Kasumi-1 (cell line): ENCODE measurements at places on chromosomes 4 and X.

DNA sequence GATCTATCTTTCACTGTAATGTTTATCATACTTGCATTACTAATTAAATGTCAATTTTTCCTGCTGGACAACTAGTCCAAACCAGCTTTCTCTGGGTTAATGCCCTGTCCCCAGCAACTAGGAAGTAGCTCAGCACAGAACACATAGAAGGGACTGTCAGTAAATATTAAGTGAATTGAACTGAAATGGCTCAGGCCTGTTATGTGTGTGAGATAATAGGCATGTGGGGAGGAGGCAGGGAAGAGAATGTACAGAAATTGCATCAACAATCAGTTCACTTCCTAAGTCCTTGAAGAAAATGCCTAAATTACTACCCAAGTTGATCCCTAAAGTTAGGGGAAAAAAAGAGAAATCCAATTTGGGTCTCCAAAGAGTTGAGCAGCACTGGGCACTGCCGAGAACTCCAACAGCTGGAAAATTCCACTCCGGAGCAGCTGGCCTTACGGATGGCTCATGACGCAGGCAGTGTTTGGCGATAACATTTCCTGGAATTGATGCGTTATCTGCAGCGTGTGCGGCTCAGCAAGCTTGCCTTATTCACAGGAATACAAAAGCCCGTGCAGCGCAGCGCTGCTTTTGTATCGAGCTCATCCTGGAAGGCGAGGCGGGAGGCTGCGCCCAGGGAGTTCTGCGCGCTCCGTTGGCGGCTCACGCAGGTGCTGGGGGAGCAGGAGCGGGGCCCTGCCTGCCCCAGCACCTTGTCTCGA is 297.3 kb upstream of the LCORL start:
- DNase-seq = no peak

GRCh38 chrX:150543230-150544155 is 24.9 kb upstream of the MTM1 start:
- no peak for DNase-seq

- DNase-seq = no peak
These were observed 13.4 kb downstream of the SLC10A7 start for GRCh38 chr4:146508229-146508939.

DNA sequence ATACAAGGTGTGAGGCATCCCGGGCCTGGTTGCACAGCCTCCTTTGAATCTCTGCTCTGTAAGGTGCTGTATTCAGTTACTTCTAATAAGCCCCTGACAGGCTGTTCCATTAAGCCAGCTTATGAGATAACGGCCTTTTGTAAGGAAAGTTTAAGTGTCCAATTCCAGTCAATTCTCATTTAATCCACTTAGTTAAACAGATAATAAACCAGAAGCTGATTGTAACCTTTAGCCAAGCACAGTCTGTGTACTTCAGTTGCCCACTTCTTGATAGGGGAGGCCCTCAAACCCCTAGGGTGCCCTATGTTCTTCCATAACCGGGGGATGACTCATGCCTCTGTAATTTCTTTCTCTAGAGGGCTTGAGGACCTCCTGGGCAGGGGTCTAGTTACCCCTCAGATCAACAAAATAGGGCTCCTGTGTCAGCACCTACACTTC is 63.4 kb downstream of the RASL11B start:
- DNase-seq = no peak

DNA sequence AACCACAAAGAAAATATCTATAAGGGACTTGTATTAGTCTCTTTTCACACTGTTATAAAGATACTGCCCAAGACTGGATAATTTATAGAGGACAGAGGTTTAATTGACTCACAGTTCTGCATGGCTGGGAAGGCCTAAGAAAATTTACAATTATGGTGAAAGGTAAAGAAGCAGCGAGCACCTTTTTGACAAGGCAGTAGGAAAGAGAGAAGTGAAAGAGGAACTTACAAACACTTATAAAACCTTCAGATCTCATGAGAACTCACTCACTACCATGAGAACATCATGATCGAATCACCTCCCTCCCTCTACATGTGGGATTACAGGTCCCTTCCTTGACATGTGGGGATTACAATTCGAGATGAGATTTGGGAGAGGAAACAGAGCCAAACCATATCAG is 856.0 kb downstream of the TRAM1L1 start:
- DNase-seq = no peak
